HFFc6 (cell line): ENCODE measurements at places on chromosomes 3 and 15. TPM values are rescaled to one million over a fixed set of nuclear protein-coding genes. Genes with fewer than 3 reads are reported as not detected.

CPNE9 gene
- not detected in 2 replicates for total RNA-seq

KLHL25 gene
- total RNA-seq = 2.1 to 2.6 TPM (median 2.4 TPM) in 3 replicates

KLHL40 gene
- not detected in 3 replicates for total RNA-seq

SLC2A2 gene
- total RNA-seq = not detected in 3 replicates

DCBLD2 gene
- 214 to 382 TPM (median 312 TPM) in 3 replicates for total RNA-seq

UNC13C gene
- total RNA-seq = not detected in 2 replicates

SEMA7A gene
- total RNA-seq = 122 to 190 TPM (median 178 TPM) in 3 replicates

HCLS1 gene
- total RNA-seq = 0.69 to 5.1 TPM (median 1.1 TPM) in 3 replicates

DNA sequence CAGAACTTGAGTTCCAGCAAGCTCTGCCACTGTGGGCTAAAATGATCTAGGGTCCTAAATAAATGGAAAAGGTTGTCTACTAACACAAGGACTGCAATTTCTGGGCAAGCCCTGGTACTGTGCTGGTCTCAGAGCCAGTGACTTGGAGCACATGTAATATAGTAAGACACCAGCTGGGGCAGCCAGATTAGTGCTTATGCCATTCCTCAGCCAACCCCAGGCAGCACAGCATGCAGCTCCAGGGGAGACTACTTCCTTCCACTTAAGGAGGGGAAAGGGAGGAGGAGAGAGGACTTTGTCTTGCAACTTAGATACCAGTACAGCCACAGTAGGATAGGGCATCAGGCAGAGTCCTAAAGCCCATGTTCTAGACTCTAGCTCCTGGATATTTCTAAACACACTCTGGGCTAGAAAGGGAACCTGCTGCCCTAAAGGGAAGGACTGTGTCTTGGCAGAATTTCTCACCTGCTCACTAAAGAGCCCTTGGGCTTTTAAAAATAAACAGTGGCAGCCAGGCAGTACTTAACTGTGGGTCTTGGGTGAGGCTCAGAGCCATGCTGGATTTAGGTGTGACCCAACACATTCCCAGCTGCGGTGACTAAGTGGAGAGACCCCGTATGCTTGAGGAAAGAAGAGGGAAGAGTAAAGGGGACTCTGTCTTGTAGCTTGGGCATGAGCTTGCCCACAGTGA lies 223.7 kb upstream of the BCHE start:
- no peaks in the 10 kb centered on the region for H3K4me1 ChIP-seq
- H3K4me3 ChIP-seq = no peak overlapping the region
- no peaks in the 10 kb centered on the region; the same call in 1 of the 2 replicates for H3K36me3 ChIP-seq

DNA sequence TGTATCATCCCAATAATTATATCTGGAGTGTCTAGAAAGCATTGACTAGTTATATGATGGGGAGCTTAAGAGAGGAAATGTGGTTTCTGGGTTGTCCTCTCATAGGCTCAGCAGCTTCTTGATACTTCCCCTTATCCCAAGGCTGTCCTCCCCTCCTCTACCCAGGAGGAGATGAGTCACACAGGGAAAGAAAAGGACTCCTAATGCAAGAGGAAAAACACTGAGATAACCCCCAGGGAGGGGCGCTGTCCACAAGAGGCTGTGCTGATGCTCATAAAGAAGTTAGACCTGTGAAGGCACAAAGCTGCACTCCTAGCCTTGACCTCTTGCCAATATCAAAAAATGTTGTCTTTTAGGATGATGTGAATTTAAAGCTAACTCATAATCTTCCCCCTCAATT lies 28.8 kb upstream of the GYG1 start:
- no peaks in the 10 kb centered on the region for H3K36me3 ChIP-seq
- H3K27me3 ChIP-seq = peaks cover 9% of the 10 kb centered on the region

DNA sequence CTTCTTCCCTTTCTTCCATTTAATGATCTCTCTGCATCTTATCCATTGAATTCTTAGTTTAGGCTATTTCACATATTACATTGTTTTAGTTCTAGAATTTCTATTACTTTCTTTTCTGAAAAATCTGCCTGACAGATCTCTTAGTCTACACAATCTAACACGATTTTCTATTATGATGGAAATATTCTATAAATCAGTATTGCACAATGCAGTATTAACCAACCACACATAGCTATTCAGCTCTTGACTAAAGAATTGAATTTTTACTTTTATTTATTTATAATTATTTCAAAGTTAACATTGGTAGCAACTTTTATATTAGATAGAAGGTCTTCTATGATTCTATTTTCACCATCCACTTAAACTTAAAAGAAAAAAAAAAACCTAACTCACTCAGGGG lies 36.2 kb upstream of the GOLGA8A start:
- no peak for DNase-seq
- H3K27ac ChIP-seq = no peak overlapping the region
- peaks cover 7% of the 10 kb centered on the region for H3K27me3 ChIP-seq
- H3K4me1 ChIP-seq = peaks cover 2% of the 10 kb centered on the region

DNA sequence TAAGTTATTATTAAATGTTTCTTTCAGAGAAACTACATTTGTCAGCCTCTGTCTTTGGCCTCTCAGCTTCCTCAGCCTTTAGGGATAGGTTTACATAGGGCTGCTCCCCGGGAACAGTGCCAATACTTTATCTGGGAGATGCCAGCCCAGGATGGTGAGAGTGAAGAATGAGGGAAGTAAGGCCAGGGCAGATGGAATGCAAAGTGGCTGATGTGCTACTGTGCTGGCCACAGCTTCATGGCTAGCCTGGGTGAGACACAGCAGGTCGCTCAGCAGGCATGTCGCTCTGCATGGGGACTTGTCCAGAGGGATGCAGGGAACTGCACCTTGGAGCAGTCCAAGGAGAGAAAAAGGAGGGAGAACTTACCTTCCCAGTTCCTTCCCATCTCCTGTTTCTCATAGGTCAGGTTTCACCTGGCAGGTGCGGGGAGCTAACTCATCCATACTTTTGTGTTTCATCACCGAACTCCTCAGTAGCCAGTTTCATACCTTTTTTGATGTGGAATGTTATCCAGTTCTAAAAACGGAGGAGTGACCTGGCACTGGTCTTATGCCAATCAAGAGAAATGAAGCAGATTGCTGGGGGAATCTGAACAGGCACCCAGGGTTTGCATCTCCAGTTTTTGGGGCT lies 30.9 kb upstream of the C15orf39 start:
- H3K36me3 ChIP-seq = peaks cover 12% of the 10 kb centered on the region
- H3K4me1 ChIP-seq = peaks cover 73% of the 10 kb centered on the region
- H3K27ac ChIP-seq = peak overlapping the region; percentile 78
- peak overlapping the region; percentile 33 for H3K4me3 ChIP-seq
- H3K27me3 ChIP-seq = peaks cover 2% of the 10 kb centered on the region; the same call in 1 of the 2 replicates

GRCh38 chr3:55858727-55859126 lies 371.6 kb upstream of the WNT5A start:
- peaks cover 1% of the 10 kb centered on the region; the same call in 1 of the 2 replicates for H3K27me3 ChIP-seq
- no peak overlapping the region for H3K27ac ChIP-seq
- no peaks in the 10 kb centered on the region for H3K36me3 ChIP-seq
- no peak overlapping the region for H3K4me3 ChIP-seq
- DNase-seq = no peak

GRCh38 chr3:147421184-147421912 lies 12.2 kb downstream of the ZIC1 start:
- no peak for DNase-seq
- no peak overlapping the region for H3K4me3 ChIP-seq
- peaks cover 49% of the 10 kb centered on the region for H3K27me3 ChIP-seq
- H3K4me1 ChIP-seq = peaks cover 21% of the 10 kb centered on the region; the same call in 1 of the 2 replicates
- no peaks in the 10 kb centered on the region; the same call in 1 of the 2 replicates for H3K36me3 ChIP-seq

DNA sequence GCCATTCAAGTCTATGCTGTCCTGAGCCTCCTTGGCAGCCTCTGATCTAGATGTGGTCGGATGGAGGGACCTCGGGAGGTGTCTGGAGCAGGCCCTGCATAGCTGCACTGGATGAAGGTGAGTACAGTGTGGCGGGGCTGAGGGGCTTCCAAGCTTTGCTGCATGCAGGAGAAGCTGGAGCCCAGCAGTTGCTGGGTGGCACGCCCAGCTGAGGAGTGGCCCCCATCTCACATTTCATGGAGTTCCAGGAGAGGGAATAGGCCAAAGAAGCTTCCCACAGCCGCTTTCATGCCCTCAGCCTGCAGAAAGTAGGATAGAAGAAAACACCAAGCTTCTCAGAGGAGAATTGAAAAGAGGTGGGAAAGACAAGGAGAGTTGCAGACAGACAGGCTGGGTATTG lies 48.3 kb upstream of the PRR20G start:
- H3K4me3 ChIP-seq = no peak overlapping the region
- H3K27me3 ChIP-seq = peaks cover 9% of the 10 kb centered on the region
- no peak overlapping the region for H3K27ac ChIP-seq
- no peak for DNase-seq

DNA sequence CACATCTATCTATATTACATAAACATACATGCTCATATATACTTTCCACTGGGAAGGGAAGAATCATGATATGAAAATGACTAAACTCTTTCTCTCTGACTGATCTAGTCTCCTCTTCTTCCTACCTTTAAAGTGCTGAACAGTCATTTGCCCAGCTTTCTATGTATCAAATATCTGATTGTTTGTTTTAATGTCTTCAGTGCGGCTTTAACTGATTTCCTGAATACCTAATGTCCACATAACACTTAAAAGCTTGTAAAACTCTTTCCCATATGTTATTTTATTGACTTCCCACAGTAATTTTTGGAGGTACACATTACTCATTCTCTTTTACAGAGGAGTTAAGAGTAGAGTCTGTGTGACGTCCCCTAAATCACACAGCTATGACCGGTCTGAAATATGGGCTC lies 28.2 kb downstream of the CPOX start:
- H3K4me3 ChIP-seq = 0 out of 2 replicates have a peak overlapping the region, but pooled peaks have one; percentile 3
- peaks cover 39% of the 10 kb centered on the region for H3K4me1 ChIP-seq
- no peak overlapping the region for H3K27ac ChIP-seq
- H3K27me3 ChIP-seq = peaks cover 5% of the 10 kb centered on the region; the same call in 1 of the 2 replicates
- no peaks in the 10 kb centered on the region for H3K36me3 ChIP-seq

GRCh38 chr3:15703346-15703745 lies 94.4 kb downstream of the ANKRD28 start:
- peaks cover 4% of the 10 kb centered on the region for H3K27me3 ChIP-seq
- H3K36me3 ChIP-seq = peaks cover 57% of the 10 kb centered on the region
- no peak for DNase-seq
- H3K4me1 ChIP-seq = peaks cover 12% of the 10 kb centered on the region
- no peak overlapping the region for H3K4me3 ChIP-seq

GRCh38 chr3:8845641-8846040 lies 76.2 kb upstream of the OXTR start:
- H3K4me3 ChIP-seq = peak overlapping the region; percentile 68
- DNase-seq = peak; percentile 87
- H3K27ac ChIP-seq = peak overlapping the region; percentile 98
- H3K4me1 ChIP-seq = peaks cover 88% of the 10 kb centered on the region

DNA sequence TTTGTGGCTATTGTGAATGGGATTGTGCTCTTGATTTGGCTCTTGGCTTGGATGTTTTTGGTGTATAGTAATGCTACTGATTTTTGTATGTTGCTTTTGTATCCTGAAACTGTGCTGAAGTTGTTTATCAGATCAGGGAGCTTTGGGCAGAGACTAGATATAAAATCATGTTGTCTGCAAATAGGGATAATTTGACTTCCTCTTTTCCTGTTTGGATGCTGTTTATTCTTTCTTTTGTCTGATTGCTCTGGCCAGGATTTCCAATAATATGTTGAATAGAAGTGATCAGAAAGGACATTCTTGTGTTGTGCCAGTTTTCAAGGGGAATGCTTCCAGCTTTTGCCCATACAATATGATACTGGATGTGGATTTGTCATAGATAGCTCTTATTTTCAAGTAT lies 66.1 kb downstream of the CHCHD6 start:
- no peaks in the 10 kb centered on the region for H3K27me3 ChIP-seq
- H3K4me1 ChIP-seq = peaks cover 7% of the 10 kb centered on the region; the same call in 1 of the 2 replicates
- H3K4me3 ChIP-seq = no peak overlapping the region
- DNase-seq = no peak

GRCh38 chr3:64209866-64210621 lies 15.2 kb downstream of the PRICKLE2 start:
- DNase-seq = no peak
- peaks cover 11% of the 10 kb centered on the region for H3K36me3 ChIP-seq
- no peak overlapping the region for H3K4me3 ChIP-seq
- H3K27me3 ChIP-seq = no peaks in the 10 kb centered on the region
- H3K27ac ChIP-seq = no peak overlapping the region

DNA sequence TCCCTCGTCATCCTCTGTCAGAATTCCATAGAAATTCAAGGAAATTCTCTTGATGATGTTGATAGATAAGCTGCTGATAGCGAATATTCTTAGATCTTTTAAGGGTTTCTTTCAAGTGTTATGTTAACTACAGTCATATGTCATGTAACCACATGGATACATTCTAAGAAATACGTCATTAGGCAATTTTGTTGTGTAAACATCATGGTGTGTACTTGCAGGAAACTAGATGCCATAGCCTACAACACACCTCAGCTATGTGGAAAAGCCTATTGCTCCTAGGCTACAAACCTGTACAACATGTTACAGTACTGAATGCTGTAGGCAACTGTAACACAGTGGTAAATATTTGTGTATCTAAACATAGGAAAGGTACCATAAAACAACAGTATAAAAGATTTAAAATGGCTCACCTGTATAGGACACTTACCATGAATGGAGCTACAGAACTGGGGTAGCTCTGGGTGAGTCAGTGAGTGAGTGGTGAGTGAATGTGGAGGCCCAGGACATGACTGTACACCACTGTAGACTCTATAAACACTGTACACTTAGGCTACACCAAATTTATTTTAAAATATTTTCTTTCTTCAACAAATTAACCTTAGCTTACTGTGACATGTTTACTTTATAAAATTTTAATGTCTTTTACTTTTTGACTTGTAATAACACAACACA lies 34.6 kb downstream of the GLDN start:
- no peak overlapping the region for H3K4me3 ChIP-seq
- peaks cover 14% of the 10 kb centered on the region for H3K4me1 ChIP-seq
- no peaks in the 10 kb centered on the region for H3K36me3 ChIP-seq
- peak; percentile 59 for DNase-seq

- no peak overlapping the region for H3K4me3 ChIP-seq
- no peaks in the 10 kb centered on the region for H3K4me1 ChIP-seq
- peaks cover 6% of the 10 kb centered on the region; the same call in 1 of the 2 replicates for H3K36me3 ChIP-seq
- DNase-seq = no peak
- no peak overlapping the region for H3K27ac ChIP-seq
Measured at GRCh38 chr15:93413745-93414144, 324.7 kb upstream of the RGMA start.

GRCh38 chr3:56868706-56869105 lies 67.0 kb upstream of the ARHGEF3 start:
- H3K4me3 ChIP-seq = no peak overlapping the region
- H3K36me3 ChIP-seq = no peaks in the 10 kb centered on the region
- H3K27ac ChIP-seq = no peak overlapping the region
- H3K27me3 ChIP-seq = 0 out of 2 replicates have a peak, but pooled peaks cover 4% of the 10 kb centered on the region

DNA sequence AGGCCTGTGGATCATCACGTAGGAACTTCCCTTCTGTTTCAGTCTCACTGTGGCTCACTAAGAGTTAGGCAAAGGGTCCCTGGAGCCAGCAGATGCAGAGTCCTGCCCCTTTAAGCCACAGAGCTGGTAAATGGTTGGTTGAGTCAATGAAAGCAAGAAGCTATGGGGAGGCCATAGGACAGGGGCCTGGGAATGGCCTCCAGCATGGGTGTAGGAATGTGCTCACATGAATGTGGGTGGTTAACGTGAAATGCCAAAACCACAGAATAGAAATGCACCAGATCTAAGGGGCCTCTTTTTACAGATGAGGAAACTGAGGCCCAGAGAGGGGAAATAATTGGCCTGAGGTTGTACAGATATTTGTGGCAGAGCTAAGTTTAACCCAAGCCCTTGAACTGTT lies 150.3 kb downstream of the TLE3 start:
- peaks cover 17% of the 10 kb centered on the region for H3K27me3 ChIP-seq
- no peak overlapping the region for H3K27ac ChIP-seq
- no peaks in the 10 kb centered on the region for H3K36me3 ChIP-seq
- no peak overlapping the region for H3K4me3 ChIP-seq
- H3K4me1 ChIP-seq = no peaks in the 10 kb centered on the region
- no peak for DNase-seq

GRCh38 chr3:142022381-142022780 lies 127.0 kb downstream of the TFDP2 start:
- H3K27me3 ChIP-seq = no peaks in the 10 kb centered on the region
- DNase-seq = peak; percentile 14
- no peaks in the 10 kb centered on the region for H3K36me3 ChIP-seq
- peaks cover 27% of the 10 kb centered on the region for H3K4me1 ChIP-seq
